ENCODE measurements at places on chromosomes 4 and X.

- DNase-seq = no peak
These were observed 9.2 kb downstream of the NHSL2 start for GRCh38 chrX:71919886-71920285.

GRCh38 chrX:71366674-71367256, 608 bp downstream of the TAF1 start:
- DNase-seq = no peak

DNA sequence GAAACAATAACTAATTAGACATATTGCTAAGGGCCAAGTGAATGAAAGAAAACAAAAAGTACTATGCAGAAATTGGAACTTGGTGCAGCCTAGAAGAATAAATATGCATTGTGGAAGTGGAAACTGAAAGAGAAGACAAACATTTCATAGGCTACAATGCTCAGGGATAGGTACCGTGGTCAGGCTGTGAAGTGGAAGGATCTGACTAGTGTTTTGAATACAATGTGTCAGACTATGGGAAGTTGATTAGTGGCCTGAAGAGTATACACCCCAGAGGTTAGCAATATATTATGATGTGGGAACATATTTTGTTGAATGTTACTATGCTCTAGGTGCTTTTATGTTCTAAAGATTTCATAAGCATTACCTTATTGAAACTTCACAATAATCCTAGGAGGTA, 36.8 kb downstream of the GPRIN3 start:
- DNase-seq = no peak

DNA sequence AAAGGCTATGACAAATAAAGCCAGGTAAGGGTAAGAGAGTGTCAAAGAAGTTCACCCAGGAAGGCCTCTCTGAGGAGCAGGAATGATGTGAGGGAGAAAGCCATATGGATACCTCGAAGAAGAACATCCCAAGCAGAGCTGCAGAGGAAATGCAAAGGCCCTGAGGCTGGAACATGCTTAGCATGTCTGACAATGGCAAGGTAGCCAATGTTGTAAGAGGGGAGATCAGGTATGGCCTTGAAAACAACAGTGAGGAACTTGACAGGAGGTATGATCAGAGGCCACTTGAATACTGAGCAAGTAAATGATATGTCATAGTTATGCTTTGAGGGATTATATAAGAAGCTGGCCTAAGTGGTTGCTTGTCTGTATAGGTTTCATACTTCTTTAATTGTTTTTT, 3.8 kb downstream of the SCFD2 start:
- DNase-seq = no peak

DNA sequence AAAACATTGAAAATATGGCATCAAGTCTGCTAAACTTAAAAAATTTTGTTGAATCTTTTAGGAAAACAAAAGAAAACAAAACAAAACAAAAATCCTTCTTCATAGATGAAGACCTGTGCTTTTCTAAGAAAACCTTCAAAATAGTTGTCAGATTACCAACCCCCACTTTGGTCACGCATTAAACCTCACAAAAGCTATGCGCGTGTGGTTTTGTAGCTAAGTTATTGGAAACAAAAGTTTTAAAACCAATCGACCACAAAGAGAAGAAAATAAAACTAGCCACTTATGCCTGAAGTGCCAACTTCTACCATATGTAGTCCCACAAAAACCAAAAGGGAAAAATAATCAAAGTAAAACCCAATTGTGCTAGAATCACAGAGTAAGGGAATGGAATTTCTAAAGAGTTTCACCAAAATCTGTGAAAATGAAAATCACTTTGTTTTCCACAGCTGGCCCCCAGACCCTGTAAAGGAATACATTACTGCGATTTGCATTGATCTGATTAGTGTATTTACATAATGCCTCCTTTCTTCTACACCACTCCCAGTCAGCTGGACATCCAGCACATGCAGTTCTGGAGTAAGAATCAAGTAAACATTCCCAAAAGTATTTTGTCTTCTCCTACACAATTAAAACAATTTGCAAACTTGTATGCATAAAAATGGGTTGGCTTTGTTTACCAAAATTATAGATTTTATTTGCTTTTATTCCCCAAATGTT, 330.1 kb upstream of the DKK2 start:
- DNase-seq = no peak

DNA sequence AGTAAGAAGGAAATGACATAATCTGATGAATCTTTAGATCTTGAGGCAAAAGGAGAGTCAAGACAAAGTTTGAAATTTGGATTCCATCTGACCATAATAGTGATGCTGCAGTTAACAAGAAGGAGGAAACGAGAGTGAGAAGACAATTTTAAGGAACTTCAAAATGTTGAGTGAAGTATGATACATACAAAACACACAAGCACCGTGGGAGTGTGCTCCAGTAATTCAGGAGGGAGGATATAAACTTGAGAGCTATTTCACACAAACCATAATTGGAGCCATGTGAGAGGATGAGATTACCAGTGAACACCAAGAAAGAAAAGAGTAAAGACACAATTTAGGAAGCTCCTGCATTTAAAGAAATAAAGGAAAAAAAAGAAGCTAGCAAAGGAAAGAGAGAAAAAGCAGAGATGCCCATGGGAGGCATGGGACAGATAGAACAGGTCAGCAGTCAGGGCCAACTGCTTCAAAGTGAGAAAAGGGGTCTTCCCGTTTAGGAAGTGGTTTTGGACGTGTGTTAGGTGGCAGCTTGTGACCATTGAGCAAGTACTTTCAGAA, 150.7 kb upstream of the SLC7A11 start:
- no peak for DNase-seq

GRCh38 chrX:19515615-19516105, 352 bp upstream of the MAP3K15 start:
- no peak for DNase-seq

DNA sequence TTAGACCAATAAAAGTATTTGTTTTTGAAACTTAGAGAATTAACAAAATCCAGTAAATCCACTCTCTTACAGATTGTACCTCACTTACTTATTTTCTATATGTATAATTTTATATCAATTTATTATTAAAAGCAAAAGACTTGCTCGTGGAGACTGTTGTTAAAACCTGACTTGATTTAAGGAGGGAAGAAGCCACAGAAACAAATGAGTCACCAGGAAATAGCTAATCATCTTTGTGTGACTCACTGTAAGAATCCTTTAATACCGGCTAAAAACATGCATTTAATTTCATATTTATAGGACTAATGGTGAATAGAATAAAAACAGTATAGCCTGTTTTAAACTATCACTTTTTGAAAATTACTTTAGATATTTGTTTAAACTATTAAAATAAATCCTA, 29.9 kb upstream of the UBE2NL start:
- DNase-seq = no peak

- no peak for DNase-seq
These were observed 163.1 kb downstream of the ARAP2 start for GRCh38 chr4:36081185-36081584.

- no peak for DNase-seq
These were observed 83.7 kb downstream of the HTRA3 start for GRCh38 chr4:8353158-8353669.

GRCh38 chr4:140756319-140757231, at the start of gene TBC1D9:
Gene TBC1D9, minus strand, starts transcription at chr4:140756385. Its CDS starts 340 bp downstream, at chr4:140756045.
- DNase-seq = peak; percentile 87

- no peak for DNase-seq
These were observed 104.6 kb downstream of the PPP1R2C start for GRCh38 chrX:42673301-42673810.

DNA sequence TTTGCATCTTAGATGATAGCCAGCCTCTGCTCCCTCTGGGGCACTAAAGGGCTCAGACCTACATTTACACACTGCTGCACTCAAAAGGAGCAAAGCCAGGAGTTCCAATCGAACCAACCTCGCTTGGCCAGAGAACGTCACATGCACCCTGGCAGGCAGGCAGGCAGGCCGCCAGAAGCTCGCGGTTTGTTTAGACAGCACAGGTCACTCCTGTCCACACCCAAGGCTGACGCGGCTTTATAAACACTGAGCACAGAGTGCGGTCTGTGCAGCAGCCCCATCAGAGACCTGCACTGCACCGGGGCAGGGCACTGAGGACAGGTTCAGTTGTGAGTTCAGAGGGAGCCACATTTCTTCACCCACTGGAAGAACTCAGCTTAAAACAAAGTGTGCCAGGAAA, 143.9 kb downstream of the BCOR start:
- no peak for DNase-seq

- DNase-seq = no peak
These were observed 22.5 kb downstream of the MMGT1 start for GRCh38 chrX:135951291-135951690.

DNA sequence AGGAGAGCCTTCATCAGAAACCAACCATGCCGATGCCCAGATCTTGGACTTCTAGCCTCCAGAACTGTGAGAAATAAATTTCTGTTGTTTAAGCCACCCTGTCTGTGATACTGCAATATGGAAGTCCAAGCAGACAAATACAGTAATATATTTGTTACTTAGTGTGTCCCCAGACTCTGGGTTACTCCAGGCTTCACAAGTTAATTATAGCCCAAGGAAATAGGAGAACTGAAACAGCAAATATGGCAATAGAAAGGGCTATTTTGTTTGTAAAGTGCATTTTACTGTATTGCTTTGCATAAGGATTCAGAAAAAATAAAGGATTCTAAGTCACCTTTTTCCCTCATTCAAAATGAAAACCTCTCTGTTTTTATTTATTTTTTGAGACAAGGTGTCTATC, 15.7 kb downstream of the TIGD4 start:
- DNase-seq = no peak

GRCh38 chrX:22533898-22534297, 261.2 kb downstream of the CBLL2 start:
- no peak for DNase-seq

DNA sequence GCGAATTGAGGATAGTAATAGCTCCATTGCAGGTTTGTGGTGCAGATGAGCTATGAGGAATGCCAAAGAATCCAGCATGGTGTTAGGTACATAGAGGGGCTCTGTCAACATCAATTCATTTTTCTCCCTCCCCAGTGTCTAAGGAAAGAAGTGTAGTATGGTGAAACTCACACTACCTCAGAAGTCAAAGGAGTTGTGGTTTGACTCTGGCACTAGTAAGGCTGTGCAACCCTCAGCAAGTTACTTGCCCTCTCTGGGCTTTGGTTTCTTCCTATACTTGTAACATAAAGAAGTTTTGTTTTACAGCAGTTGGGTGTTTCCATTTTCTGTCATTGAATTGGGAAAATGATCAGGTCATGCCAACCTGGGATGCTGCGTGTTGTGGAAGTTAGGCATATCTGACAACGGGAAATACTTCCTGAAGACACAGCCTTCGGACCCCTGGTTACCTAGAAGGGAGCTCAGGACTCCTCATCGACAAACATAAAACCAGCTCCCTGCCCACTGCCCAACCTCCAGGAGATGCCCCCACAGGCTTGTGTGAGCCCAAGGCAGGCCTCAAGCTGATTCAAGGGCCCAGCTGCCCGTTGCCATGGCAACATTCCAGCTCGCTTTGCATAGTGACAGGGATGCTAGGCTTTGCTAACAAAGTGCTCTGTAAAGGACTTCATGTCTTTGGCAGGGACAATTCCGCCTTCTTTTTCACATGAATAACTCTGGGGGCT, 71.4 kb downstream of the RTL5 start:
- DNase-seq = no peak

GRCh38 chr4:73860917-73861316, 7.8 kb downstream of the PF4V1 start:
- DNase-seq = no peak

- no peak for DNase-seq
These were observed 20.8 kb downstream of the USO1 start for GRCh38 chr4:75745161-75745560.

GRCh38 chrX:65035446-65035770, 59.2 kb upstream of the ZC4H2 start:
- peak; percentile 10 for DNase-seq

DNA sequence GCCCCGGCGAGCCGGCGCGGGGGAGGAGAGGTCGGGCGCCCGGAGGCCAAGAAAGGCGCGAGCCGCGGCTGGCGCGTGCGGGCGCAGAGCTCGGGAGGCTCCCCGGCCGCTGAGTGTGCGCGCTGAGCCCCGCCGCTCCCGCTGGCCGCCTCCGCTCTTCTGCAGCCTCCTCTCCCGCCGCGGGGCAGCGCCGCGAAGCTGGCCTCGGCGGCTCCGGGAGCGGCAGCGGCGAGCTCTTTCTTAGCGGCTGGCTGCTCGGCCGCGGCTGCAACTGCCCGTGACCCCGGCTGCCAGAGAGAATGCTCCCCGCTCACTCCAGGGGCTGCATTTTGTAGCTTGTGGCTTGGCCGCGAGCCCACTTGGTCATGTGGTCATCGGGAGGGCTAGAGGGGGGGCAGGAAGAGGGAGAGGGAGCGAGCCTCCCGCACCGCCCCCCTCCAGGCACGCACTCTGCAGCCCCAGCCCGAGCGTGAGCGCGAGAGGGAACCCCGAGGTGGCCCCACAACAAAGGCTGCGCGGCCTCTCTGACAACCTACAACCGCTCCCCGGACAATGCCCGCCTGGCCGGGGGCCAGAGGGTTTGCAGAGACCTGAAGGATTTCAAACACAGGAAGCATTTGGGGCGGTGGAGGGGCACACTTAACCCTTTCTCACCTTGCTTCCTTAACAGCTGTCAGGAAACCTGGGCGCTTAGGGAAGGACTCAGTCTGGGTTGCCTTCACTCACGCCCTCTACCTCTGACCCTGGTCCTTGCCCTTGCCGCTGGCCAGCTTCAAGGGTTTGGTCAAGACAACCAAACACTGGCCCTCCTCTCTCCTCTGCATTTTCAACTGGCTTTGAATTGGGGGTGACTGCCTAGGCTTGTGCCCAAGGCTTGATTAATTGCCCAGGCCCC, at the start of gene APLN:
APLN (minus strand) TSS at position 305 of the 895 bp plus-strand sequence. CDS start 326 bp downstream, outside the sequence.
- no peak for DNase-seq

- no peak for DNase-seq
These were observed 868 bp downstream of the AFAP1 start for GRCh38 chr4:7938609-7939376.

DNA sequence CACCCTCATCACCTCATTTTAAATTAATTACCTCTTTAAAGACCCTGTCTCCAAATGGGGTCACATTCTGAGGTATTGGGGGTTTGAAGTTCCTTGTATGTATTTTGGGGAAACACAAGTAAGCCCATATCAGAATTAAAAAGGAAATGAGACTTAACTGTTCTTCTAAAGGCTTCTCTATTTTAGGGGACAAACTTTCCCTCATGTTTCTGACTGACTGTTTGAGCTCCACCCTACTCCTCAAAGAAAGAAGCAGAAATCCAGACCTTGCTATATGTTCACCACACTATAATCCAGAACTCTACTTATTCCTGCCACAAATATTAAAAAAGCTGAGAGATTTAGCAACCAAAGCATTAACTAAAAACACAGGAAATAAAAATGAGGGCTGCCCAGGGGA, 258.8 kb downstream of the ARHGAP24 start:
- DNase-seq = no peak

DNA sequence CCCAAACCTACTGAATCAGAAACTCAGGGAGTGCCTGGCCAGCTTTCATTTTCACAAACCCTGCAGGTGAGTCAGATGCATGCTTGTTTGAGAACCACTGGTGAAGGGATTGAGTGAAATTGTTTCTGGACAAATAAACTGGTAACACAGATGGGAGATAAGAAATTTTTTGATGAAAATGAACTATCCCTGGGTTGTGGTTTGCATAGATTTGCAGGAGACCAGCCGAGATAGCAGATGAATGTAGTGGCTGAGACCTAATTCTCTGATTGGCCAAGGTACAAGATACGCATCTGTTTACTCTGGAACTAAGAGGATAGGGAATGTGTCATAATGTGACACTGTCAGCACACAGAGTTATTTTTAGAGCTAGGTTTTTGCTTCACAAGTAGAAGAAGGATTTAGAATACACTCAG, 117.8 kb upstream of the NOCT start:
- no peak for DNase-seq
